ENCODE measurements at places on chromosomes 2 and 18.

DNA sequence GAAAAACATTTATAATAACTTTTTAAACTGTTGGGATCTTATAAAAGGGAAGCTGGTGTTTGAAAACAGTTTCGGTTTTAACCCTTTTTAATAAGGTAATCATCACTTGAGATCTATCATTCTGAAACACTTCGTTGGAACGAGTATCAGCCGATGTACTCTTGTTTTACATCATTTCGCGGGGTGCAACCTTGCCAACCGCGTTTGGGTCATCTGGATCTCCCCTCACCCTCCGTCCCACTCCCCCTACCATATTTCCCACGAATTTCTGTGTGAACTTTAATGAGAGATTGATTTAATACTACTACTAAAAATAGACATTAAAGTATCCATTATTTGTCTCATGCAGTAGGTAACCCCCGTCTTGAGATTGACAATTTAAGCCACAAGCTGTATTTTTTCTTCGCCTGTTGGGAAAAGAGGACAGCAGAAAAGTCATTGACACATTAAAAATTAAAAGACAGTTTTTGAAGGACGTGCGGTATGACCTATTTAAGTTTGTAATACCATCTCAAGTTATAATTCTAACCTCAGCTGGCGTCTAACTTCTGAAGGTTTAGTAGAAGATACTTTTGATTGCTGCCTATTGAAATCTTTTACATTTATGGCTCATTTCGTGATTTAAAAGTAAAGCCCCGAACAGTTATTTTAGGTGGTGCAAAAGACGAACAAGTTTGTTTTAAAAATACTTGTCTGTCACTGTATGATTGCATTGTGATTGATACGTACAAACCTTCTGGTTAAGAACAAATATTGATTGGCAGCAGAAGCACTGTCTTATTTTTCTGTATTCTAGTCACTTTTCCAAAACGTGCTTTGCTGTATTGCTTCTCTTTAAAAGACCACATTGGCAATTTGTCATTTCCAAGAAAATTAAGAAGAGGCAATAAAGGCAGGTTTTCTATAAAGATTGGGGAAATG lies 1.5 kb downstream of the CREB1 start:
- no peak for DNase-seq

GRCh38 chr2:222302178-222303018 lies 3.6 kb upstream of the PAX3 start:
- DNase-seq: no peak

DNA sequence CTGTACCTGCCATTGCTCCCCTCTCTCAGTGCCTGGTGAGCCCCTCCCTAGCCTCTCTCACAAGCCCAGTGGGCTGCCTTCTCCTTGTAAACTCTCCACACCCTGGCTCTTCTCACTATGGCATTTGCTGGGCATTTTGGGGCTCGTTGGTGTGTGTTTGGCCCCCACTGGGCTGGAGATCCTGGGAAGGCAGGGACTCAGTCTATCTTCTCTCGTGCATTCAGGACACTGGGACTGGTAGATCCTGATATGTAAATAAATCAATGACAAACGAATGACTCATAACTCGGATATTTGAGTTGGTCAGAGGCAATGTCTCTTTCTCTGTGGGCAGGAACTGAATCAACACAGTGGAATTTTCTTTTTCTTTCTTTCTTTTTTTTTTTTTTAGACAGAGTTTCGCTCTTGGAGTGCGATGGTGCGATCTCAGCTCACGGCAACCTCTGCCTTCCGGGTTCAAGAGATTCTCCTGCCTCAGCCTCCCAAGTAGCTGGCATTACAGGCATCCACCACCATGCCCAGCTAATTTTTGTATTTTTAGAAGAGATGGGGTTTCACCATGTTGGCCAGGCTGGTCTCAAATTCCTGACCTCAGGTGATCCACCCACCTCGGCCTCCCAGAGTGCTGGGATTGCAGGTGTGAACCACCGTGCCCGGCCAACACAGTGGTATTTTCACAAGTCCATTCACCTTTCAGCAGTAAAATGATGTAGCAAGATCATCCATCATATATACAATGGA lies 144.6 kb upstream of the SPRED2 start:
- no peak for DNase-seq

GRCh38 chr2:23756593-23757292 lies 170.2 kb downstream of the ATAD2B start:
- no peak for DNase-seq

GRCh38 chr18:6561420-6561861 lies 146.7 kb upstream of the L3MBTL4 start:
- no peak for DNase-seq

DNA sequence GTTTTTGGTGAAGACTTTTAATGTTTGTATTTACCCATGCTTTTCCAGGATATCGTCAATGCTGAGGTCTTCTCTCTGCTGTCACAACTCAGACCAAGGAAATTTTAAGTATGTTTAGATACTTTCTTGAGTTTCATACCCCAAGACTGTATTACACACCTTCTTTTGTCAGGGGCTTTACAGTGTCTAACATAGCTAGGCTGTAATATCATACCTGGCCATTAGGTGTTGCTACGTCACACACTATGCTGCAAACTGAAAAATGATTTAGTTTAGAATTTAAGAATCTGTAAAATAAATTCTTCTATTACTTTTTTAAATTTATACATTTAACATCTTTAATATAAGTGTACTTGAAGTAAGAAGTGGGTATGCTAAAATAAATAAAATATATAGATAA lies 358.4 kb upstream of the NRP2 start:
- no peak for DNase-seq

DNA sequence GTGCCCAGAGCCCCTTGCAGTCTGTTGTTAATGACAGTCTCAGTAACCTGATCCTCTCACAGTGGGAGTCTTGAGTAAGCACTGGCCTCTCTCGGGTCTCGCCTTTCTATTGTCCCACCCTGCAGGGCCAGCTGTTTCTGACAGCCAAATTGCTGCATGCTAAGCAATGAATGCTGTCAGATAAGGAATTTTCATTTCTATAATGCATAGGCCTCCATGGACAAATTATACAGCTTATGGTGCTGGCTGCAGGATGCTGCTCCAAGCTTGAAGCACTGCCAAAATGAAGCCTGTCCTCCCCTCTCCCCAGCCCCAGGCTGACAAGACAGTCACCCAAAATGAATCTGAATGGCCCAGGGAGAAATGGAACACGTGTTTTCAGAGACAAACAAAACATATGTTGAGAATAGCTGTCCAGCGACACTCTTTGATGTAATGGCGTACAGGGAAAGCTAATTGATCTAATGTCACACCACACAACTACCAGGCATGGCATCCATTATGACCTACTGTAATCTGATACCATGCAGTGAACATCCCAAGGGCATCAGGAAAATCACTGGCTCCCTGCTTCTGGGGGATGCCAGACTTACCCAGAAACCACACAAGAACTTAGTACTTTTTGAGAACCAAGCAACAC lies 36.8 kb downstream of the ACVR1 start:
- DNase-seq: peak; percentile 88

GRCh38 chr2:24559473-24560113 lies 68.5 kb downstream of the NCOA1 start:
- no peak for DNase-seq

- DNase-seq: no peak
These were observed 14.6 kb downstream of the ZEB2 start for GRCh38 chr2:144505245-144505831.

- DNase-seq: no peak
These were observed 199.2 kb downstream of the TNS1 start for GRCh38 chr2:217803653-217803960.

DNA sequence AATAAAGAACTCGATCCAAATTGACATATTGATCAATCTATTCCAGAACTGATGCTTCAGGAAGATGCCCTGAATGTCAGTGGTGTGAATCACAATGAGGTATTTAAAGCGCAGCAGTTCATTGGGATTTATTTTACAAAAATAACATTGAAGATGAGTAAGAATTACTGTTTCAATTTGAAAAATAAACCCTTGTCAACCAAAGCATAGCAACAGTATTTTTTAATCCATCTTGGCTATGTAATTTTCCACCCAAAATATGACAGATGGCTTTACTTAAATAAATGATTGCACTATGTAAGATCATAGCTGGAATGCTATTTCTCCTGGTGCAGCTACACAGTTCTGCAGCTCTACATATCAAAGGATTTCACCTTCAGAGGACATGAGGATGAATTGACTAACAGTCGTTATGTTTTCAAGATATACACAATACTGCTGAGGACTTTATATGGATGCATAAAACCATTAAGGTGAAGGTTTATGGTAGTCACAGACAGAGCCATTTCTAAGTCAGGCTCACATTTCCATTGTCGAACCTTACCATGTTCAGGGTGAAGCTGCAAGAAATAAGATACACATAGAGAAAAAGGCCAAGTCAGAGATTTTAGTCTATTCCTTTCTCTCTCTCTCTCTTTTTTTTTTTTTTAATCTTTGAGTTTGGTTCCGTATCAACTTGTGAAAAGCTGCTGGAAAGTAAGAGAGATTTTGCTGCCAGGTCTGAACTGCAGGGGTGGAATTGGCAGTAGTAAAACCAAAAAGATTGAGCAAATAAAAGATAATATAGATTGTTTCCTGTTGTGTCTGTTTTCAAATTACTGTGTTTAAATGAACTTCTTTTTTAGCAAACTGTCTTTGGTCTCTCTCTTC lies 398.0 kb upstream of the CDH20 start:
- no peak for DNase-seq

GRCh38 chr2:120740375-120740764 lies 4.7 kb downstream of the GLI2 start:
- DNase-seq: no peak

DNA sequence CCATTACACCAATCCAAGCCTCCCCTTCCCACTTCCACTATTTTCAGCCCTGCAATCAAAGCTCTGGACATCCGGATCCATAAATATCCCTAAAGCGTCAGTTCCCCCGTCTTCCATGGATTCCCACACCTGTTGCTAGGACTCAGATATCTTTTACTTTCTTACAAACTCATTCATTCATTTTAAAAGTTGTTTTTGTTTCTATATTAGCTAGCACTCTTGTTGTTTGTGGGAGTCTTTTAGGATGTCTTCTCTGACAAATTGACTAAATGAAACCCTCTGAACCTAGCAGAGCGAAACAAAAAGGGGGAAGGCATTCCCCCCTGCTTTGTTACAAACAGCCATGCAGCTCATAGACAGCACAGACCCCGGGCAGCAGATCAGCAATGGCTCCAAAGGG lies 9.0 kb upstream of the NBAS start:
- no peak for DNase-seq

DNA sequence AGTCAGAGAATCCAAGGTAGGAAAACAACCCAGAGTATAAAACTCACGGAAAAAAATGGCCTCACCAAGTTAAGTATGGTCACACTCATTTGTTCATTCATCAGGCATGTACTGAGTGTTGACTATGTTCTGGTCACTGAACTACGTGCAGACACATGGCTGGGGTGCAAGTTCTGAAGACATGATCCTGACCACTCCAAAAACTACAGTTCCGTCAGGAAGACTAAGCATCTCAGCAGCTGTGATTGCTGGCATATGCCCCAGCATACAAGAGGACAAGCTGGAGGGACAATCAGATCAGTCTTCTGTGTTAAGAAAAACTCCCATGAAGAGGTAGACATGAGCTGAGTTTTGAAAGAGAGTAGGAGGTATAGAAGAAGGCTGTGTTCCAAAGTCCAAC lies 72.8 kb downstream of the TCF4 start:
- no peak for DNase-seq

DNA sequence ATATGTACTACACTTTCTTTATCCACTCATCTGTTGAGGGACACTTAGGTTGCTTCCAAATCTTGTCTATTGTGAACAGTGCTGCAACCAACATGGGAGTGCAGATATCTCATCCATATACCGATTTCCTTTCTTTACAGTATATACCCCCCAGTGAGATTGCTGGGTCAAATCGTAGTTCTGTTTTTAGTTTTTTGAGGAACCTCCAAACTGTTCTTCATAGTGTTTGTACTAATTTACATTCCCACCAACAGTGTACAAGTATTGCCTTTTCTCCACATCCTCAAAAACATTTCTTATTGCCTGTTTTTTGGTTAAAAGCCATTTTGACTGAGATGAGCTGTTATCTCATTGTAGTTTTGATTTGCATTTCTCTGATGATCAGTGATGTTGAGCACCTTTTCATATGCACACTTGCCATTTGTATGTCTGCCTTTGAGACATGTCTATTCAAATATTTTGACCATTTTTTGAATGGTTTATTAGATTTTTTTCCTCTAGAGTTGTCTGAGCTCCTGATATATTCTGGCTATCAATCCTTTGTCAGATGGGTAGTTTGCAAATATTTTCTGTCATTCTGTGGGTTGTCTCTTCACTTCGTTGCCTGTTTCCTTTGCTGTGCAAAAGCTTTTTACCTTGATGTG lies 12.2 kb downstream of the PLEK start:
- DNase-seq: no peak

GRCh38 chr2:65548576-65549256 lies 116.3 kb upstream of the SPRED2 start:
- DNase-seq: no peak

Measured in NCI-H1417 (cell line).